ENCODE measurements at places on chromosomes 1 and 21.
A peak's percentile ranks its signal among the peaks of the same experiment; 100 is the strongest.

DNA sequence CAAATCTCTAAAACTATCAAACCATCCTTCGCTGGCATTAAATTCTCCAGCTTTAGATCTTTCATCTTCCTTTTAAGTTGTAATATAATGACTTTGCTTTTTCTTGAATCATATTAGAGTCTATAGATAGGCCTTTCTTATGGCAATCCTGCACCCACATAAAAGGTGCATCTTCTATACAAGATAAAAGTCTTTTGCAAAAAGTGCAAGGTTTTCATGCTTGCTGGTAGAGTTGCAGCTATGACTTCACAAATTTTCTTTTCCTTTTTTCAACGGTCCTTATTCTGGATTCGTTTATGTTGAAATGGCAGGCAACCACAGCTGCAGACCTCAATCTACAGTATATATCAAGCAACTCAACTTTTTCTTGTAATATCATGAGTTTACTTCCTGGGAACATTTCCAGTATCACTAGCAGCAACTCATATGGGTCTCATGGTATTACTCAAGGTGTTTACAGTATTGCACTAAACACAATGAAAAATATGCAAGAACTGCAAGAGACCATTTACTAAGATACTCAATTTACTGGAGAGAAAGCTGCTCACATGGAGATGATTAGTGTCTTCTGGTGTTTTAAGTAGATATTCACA is 22.1 kb downstream of the OMA1 start:
- DNase-seq = peak; percentile 52

DNA sequence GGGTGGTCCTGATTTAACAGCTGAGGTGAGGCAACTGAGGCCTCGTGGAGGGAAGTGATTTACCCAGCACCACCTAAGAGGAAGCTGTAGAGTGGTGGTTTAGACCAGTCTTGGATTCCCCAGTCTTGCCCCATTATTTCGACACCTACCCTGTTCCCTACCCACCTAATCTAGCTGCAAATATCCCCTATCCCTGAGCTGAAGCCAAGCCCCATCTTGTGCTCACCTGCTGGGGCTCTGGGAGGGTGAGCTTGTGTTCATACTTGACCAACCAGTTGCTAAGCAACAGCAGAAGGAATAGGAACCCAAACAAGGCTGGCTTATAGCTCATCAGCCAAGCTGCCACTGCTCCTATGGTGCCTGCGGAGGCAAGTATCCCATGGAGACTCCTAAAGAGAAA is 2.0 kb downstream of the TEX46 start:
- DNase-seq = no peak

GRCh38 chr1:228071839-228072657 is 10.5 kb upstream of the ARF1 start:
- DNase-seq = no peak

- DNase-seq = peak; percentile 47
Measured at GRCh38 chr21:45556645-45557615, 14.7 kb upstream of the SLC19A1 start.

- DNase-seq = no peak
Measured at GRCh38 chr1:173212952-173213491, 5.9 kb upstream of the TNFSF4 start.

GRCh38 chr1:206555473-206555935 is 48.2 kb downstream of the RASSF5 start:
- DNase-seq = no peak

- peak; percentile 43 for DNase-seq
Measured at GRCh38 chr1:168794057-168794456, 65.1 kb upstream of the DPT start.

- no peak for DNase-seq
Measured at GRCh38 chr1:217929213-217929885, 298.2 kb downstream of the SPATA17 start.

GRCh38 chr21:41612674-41613532 is 104.9 kb upstream of the TMPRSS2 start:
- DNase-seq = peak; percentile 95

DNA sequence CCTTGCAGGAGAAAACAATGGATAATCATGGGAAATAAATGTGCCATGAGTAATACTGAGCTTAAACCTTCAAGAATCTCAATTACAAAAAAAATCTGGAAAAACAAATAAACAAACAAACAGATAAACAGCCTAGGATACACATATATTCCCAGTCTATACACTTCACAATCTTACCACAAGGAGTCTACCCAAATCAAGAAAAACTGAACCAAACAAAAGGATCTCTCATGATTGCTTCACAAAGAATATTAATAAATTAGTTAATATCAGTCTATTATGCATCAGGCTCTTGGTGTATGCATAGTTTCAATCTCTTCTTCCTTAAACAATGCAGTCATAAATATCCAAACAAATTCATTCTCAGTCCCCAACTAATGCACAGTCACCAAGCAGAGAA is 3.2 kb upstream of the ESRRG start:
- DNase-seq = no peak
